NCI-H2107 (cell line): ENCODE measurements at places on chromosomes 7 and 10.

DNA sequence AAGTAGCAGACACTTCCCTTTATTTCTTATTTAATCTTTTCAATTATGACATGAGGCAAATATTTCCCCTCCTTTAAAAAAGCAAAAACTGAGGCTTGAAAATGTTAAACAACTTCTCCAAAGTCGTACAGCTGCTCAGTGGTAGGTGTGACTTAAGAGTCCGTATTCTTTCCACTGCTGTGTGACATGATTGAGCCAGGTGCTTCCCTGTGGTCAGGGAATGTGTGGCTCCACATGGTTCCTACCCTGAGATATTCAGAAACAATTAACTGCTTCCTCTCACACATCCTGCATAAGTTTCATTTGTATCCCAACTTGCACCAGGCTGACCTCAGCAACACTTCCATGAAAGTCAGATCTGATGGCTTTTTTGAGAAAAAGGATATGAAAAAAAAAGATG is 13.6 kb downstream of the OPALIN start:
- no peak for DNase-seq

GRCh38 chr7:46847126-46847525 is 734.8 kb downstream of the TNS3 start:
- no peak for DNase-seq

GRCh38 chr10:123642697-123643096 is 23.5 kb upstream of the GPR26 start:
- no peak for DNase-seq

DNA sequence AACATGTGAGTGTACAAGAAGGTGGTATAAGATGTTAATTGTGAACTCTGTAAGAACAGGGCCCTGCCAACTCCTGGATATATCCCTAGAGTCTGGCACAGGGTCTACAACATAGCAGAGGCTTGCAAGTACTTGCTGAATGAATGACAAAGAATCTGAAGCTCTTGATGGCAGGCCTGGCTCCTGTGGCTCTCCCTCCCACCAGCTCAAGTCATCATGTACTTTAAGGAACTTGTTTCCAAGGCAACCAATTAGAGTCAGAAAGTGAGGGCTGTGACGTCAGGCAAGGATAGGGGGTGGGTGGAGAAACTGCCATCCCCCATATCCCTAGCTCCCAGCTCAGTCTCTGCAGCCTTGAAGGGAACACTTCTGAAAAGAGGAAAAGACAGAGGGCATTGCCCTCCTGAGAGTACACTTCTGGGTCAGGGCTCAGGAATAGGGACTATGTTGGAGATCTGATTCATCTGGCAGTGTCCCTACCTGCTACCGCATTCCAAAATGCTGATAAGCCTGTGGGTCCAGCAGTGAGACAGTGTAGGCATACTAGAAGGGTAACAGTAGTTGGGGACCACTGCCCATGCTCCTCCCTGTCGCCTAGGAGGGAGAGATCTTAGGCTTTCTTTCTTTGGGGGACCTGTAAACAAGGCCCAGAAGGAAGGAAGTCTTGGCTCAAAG is 34.6 kb upstream of the BTRC start:
- DNase-seq: no peak

DNA sequence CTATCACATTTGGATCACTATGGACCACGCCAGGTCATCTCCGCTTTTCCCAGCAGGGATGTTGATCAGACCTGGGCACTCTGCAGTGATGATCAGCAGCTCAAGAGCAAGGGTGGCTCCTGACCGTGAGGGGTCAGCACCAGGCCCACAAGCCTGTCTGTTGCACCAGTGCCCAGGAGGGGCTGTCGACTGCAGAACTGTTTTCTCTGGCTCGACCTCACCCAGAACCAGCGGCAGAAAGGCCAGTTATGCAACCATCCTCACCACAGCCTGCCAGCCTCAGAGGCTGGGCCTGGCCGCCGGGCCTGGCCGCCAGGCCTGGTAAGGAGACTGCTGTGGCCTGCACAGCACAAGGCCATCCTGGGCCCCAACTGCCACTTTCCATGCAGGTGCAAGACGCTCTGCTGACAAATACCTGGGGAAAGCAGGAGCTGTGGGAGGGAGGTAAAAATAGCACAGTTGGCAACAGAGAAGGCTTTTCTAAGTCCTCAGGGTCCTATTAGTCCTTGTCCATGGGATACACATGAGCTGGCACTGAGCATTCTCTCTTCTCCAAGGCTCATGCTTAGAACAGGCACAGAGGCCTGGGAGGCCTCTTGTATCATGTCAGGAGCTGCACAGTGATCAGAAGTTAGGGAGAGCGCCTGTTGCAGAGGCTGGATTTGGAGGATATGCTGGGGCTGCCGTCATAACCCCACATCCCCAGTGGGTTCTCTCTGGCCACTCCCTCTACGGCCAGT is 17.5 kb downstream of the KCNMA1 start:
- no peak for DNase-seq

- peak; percentile 4 for DNase-seq
Observed at GRCh38 chr7:107874605-107875446, 16.2 kb upstream of the DLD start.

DNA sequence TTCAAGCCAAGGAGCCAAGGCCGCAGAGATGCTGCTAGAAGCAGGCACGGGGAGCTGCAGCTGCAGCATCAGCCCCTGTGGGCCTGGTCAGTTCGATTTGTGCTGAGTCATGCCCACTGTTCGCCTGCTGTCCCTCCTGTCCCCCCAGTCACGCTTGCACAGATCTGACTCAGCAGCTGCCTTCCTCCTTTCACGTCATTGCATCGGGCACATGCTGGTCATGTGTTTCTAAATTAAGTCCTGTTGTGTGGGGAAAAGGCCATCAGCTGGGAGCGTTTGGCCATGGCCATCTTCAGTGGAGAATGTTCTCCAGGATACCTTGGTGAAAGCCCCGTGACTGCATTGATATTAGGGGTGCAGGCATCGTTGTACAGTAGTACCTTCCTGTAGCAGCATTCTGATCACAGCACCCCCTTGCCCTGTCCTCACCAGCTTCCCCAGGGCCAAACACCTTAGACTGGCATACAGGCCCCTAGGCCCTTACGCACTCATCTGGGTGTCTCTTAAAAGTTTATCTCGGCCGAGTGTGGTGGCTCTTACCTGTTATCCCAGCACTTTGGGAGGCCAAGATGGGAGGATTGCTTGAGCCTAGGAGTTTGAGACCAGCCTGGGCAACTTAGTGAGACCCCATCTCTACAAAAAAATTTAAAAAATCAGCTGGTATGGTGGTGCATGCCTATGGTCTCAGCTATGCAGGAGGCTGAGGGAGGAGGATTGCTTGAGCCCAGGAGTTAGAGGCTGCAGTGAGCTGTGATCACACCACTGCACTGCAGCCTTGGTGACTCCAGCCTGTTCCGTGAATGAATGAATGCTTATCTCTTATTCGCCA is 23.2 kb downstream of the POR start:
- no peak for DNase-seq

DNA sequence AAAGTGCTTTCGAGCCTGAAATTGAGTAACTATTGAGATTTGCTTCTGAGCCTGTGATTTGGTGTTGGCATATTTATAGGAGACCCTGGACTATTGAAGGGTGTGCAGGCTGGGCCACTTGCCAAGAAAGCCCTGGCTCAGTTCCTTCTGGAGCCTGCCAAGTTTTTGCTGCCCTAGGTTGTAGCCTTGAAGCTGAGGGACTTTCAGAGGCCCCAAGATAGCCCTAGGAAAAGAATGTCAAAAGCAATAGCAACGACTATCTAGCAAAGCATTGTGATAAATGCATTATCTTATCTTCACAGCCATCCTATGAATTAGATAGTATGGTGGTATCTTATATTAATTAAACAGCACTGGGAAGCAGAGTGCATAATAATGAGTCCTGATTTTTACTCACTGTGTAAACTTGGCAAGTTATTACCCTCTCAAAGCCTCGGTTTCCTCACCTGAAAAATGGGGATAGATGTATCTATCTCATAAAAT is 473.7 kb upstream of the PODXL start:
- DNase-seq: no peak

DNA sequence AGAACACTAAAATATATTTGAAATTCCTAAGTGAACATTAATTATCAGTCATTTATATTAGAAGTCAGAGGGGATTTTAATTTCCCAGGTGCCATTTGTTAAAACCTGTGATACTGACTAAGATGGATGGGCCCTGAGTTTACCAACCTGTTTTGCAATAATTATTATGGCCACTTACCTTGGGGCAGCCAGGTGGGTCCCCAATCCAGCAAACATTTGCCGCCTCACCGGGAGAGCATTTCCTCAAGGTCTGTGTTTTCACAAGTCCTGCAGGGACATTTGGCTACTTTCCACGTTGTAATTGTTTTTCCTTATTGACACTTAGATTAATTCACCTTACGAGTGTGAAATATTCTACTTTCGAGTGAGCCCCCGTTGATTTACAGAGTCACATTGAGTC is 251.2 kb upstream of the PPP2R2D start:
- DNase-seq: no peak

DNA sequence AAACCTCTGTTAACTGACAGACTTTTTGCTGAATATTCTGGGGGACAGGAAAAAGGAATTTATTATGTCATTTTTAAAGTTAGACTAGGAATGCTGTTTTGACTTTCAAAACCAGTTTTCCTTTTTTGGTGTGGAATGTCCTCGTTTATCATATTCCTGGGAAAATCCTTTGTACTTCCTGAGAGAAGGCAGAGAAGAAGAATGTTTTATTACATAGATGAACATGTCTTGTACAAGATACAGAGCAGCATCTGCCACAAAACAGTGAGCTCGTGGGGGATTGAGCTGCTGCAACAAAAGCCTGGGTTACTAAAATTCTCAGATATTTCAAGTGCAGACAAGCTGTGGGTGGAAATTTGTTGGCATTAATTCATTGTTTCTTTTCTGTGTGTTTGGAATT is 20.2 kb downstream of the MCU start:
- DNase-seq: no peak

- peak; percentile 53 for DNase-seq
Observed at GRCh38 chr10:80173466-80173865, 31.9 kb downstream of the ANXA11 start.

- no peak for DNase-seq
Observed at GRCh38 chr7:80830584-80831285, 88.1 kb downstream of the SEMA3C start.

- no peak for DNase-seq
Observed at GRCh38 chr7:118759921-118760320, 535.4 kb downstream of the ANKRD7 start.

DNA sequence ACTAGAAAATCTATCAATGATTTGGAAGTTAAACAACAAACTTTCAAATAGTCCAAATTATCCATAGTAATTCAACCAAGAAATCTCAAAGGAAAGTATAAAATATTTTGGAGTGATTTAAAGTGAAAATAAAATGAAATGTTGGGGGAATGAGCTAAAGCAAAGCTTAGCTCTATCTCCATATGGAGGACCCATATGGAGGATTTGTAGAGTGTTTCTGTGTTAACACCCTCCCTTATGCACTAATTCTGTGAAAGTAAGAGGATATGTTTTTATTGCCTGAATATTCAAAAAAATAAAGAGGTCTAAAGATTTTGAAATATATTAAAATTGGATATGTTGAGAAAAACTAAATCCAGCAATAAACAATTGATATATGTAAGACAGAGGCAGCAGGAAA is 31.6 kb downstream of the CDC14C start:
- DNase-seq: no peak

GRCh38 chr10:122281018-122281626 is 10.0 kb downstream of the BTBD16 start:
- no peak for DNase-seq

- no peak for DNase-seq
Observed at GRCh38 chr7:1231214-1232102, 1.2 kb upstream of the UNCX start.

DNA sequence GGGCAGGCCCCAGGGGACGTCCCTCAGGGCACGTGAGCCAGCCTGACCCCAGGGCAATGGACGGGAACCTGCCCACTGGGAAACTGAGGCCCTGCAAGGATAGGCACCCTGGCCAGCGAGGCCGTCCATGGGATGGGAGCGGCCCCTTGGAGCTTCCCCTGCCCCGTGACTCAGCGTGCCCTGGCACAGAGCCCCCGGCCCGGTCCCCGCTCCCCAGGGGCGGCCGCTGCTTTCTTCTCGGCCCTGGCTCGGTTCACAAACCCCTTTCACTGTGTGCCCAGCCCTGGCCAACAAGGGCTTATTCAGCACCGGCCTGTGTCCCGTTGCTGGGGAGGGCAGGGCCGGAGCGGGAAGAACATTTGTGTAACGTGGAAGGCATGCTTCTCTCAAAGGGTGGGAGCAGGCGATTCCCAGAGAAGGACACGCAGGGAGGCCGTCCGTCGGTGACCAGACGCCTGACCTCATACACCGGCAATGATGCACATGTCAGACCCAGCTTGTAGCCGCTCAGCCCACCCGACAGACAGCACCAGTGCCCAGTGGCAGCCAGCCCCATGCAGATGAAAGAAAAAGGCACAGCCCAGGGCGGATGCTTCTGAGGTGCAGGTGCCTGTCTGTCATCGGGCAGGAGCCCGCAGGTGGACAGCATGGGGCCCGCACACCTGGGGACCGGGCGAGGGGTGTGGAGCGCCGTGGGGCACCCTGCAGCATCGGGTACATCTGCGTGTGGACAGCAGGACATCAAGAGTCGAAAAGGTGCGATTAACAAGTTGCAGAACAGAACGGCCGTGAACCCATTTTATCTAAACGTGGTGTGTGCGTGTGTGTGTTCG is 94.5 kb downstream of the PDGFA start:
- no peak for DNase-seq

GRCh38 chr7:157470017-157470322 is 133.2 kb downstream of the DNAJB6 start:
- DNase-seq: no peak

DNA sequence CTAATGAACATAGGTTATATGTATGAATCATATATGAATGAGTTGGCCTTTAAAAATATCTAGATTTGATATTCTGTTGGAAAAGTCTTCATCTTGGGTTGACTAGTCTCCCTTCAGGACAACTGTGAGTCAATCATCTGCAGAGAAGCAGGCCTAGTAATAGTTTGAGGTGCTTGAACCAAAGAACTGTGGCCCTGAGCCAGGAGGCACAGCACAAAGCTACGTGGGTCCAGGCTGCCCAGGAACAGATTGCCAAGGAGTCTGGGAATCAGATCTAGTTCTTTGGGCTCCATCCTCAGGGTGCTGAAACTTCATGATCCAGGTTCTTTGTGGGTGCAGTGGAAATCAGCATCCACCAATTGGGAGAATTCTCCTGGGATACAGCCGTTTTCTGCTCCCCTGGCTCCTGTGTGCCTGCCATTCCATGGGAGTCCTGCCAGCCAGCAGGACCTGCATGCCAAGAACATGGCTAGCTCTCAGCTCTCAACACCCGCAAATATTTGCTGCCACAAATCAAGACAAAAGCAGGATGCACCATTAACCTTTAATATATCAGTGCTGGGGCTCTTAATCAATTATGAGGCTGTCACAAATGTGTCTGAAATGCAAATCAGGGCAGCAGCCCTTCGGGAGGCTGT is 709.0 kb downstream of the GRID1 start:
- DNase-seq: no peak

DNA sequence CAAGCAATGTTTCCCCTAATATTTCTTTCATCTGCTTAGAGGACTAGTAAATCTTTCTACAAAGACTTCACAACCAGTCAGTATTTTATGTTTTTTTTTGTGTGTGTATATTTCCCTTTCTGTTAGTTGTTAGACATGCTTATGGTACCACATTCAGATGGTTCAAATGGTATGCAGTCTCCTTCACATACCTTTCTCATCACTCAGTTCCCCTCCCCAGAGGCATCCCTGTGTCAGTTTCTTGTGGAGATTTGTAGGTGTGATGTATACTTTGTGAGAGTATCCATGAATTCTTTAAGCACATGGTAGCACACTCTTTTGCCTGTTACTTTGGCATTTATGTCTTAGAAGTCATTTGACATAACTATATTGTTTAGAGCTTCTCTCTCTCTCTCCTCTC is 4.4 kb downstream of the ZNF485 start:
- DNase-seq: no peak

- no peak for DNase-seq
Observed at GRCh38 chr7:31098642-31099360, 46.7 kb downstream of the ADCYAP1R1 start.

GRCh38 chr7:27277628-27278027 is 35.0 kb downstream of the EVX1 start:
- DNase-seq: no peak
